ENCODE measurements at places on chromosomes 4 and X. TPM values are rescaled to one million over a fixed set of nuclear protein-coding genes. Genes with fewer than 3 reads are reported as not detected.

DNA sequence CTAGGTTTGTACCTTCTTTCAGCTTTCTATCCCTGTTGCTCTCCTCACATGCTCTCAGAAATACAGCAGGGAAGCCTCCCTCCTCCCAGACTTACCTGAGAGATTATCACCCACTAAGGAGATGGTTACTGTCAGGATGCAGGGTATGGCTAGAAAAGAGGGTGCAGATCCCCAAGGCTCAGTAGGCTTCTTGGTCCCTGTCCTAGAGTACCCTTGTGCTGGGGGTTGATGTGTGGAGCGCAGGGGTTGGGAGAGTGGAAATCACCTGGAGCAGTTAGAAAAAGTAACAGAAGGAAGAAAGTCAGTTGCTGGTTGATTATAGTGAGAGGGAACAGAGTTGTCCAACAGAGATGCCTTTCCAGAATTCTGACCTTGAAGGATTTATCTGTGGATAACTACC, 80.2 kb downstream of the CNGA2 start:
- no peak for DNase-seq

HHIP gene
- total RNA-seq: 0.08 TPM

HSFX4 gene
- not detected for total RNA-seq

GRCh38 chr4:126369076-126369475, 1054.3 kb downstream of the FAT4 start:
- DNase-seq: no peak

- peak; percentile 49 for DNase-seq
Measured at GRCh38 chrX:11770320-11770719, 12.3 kb downstream of the MSL3 start.

CTPS2 gene
- total RNA-seq: 2.6 TPM

RPA4 gene
- total RNA-seq: 0.23 TPM

DNA sequence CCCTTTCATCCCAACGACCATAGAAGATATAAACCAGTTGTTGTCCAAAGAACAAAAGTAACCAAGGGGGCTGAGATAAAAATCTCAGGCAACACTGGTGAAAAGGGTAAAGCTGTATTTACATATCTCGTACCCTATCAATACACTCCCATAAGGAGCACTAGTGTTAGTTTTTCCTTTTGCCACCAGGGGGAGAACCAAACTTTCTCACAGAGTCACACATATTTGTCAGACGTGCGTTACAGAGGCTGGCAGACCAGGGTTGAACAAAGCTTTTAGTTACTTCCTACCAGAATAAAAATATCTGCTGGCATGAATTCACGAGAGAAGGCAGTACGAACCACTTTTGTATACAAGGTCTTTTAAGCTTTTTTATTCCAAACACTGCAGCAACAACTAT, 88.3 kb downstream of the AMELX start:
- no peak for DNase-seq

ADH1B gene
- 0.91 TPM for total RNA-seq

DNA sequence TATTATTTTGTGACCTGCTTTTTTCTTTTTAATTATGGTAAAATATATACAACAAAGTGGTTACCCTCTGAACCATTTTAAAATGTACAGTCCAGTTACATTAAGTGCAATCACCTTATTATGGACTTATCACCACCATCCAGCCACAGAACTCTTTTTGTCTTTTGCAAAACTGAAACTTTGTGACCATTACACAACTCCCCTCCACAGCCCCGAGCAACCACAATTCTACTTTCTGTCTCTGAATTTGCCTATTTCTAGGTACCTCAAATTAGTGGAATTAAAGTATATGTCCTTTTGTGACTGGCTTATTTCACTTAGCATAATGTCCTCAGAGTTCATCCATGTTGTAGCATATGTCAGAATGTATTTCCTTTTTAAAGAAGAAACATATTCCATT, 39.3 kb upstream of the WWC2 start:
- DNase-seq: no peak

DNA sequence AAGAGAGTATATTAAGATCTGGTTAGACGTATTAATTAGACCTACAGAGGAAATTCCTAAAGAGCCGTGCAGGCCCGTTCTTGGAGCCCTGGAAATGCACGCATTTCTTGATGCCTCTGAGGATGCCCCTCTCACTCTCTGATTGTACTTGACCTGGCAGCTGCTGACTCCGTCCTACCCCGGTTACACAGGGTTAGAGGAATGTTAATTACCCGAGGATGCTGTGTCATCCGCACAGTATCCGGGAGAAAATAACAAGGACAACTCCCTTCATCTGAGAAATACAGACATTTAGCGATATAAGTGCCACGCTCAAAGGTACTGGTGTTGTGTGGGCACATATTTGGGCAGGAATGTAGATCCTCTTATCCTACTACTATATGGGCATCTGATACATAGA, 404.6 kb upstream of the FAT1 start:
- no peak for DNase-seq

Measured in activated T-cell treated with anti-CD3 and anti-CD28 coated beads, Interleukin-2, amount 50 U/mL, for 4 hours (primary cell).